HCEC 1CT (cell line): ENCODE measurements at places on chromosomes 11 and 22.

DNA sequence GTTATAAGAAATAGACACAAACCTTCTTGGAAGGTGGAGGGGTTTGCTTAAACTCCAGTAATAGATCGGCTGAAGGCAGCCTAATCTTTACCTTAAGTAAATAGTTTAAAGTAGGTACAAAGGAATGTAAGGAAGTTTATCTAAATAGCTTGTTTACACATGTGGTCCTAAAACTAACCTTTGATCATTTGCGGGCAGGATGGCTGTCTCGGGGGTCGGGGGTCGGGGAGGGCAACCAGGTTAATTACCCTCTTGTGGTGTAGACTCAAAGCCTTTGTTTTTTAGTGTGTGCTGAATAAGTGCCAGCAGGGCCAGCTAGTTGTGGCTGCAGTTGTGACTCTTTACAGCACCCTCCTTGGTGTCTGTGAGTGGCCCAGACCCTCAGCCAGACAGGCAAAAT is 256.9 kb upstream of the SESN3 start:
- no peak for DNase-seq

DNA sequence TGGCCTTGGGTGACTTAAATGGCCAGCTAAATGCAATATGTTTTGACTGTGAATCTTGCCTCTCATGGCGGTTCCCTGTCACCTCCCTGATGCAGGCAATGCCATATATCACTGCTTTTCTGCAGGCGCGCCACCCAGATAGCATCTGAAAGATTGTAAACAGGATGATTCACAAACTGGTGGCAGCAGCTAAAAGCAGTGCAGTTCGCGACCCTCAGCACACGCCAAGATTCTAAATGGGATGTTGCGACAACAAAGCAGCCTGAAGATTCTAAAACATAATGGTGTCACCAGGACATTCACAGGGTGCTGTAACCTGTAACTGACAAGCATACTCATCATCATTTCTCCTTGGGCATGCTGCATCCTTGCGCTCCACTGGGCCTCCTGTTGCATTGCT is 440.4 kb upstream of the CADM1 start:
- no peak for DNase-seq

DNA sequence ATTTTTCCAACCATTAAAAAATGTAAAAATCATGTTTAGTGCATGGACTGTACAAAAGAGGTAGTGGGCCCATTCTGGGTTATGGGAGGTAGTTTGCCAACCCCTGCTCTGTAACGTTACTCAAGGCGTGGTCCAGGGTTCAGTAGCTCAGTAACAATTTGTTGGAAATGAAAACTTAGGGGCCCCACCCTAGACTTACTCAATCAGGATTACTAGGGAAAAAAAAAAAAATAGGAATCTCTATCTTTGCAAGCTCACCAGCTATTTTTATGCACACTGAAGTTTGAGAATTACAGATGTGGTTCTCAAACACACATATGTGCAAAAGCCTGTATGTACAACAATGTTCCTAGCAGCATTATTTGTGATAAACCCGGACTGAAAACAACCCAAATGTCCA is 17.3 kb upstream of the LMO2 start:
- no peak for DNase-seq

- no peak for DNase-seq
Observed at GRCh38 chr22:27502327-27502726, 299.2 kb downstream of the MN1 start.

GRCh38 chr11:86291466-86292262 is 10.4 kb upstream of the HIKESHI start:
- DNase-seq: peak; percentile 60

DNA sequence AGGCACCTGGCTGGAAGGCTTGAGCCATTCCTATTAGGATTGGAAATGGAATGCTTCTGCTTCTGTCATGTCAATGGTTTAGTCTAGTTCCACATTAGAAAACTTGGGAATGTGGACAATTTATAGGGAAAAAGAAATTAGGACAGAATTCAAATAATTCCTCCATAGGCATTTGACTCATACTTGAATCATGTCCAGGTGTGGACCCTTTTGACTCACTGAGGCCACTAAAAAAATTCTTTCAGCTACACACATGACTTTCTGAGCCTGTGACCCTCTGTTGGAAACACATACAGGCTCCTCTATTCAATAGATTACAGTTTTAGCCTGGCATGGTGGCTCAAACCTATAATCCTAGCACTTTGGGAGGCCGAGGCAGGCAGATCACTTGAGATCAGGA is 100.5 kb downstream of the RASSF10 start:
- peak; percentile 56 for DNase-seq

GRCh38 chr11:116042146-116042545 is 537.9 kb upstream of the CADM1 start:
- no peak for DNase-seq

DNA sequence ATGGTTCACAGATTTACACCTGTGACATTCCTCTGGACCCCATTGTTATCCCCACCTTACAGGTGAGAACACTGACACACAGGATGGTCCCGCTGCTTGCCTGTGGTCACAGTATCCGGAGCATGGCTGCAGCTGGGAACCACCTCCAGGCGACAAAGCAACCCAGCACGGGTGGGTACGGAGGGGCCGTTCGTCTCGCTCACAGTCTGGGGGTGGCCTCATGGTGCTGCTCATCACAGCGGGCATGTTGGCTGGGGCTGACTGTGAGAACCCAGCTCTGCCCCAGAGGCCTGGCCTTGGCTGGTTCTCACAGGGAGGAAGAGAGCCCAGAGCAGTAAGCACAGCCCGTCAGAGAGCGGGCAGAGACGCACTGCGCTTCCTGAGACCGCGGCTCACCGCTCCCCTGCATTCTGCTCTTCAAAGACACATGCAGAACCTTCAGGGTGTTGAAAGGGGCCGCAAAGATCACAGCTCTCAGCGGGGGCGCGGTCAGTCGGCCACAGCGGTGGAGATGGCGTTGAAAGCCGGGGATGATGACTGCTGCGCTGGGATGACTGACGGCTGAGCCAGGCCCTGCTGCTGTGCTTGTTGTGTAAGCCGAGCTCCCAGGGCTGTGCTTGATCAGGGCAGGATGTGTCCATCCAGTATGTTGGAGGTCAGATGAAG is 423.0 kb downstream of the BRD1 start:
- no peak for DNase-seq

DNA sequence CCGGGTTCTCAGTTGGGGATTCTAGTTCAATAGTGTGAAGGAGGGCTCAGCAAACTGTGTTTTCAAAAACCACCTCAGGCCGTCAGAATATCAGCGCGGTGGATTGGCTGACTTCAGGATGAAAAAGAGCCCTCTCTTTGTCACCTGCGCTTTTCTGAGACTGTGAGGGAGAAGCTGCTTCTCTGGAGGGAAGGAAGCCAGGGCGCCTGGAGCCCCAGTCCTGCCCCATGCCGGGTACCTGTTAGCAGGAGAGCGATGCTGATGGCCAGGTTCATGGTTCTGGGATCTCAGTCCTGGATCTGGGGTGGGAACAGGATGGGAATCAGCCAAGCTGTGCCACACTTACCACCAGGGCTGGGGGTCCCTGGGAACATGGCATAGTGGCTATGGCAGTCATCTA is 2.3 kb downstream of the THY1 start:
- DNase-seq: no peak

- no peak for DNase-seq
Observed at GRCh38 chr11:40273192-40273732, 1186.2 kb downstream of the LRRC4C start.

DNA sequence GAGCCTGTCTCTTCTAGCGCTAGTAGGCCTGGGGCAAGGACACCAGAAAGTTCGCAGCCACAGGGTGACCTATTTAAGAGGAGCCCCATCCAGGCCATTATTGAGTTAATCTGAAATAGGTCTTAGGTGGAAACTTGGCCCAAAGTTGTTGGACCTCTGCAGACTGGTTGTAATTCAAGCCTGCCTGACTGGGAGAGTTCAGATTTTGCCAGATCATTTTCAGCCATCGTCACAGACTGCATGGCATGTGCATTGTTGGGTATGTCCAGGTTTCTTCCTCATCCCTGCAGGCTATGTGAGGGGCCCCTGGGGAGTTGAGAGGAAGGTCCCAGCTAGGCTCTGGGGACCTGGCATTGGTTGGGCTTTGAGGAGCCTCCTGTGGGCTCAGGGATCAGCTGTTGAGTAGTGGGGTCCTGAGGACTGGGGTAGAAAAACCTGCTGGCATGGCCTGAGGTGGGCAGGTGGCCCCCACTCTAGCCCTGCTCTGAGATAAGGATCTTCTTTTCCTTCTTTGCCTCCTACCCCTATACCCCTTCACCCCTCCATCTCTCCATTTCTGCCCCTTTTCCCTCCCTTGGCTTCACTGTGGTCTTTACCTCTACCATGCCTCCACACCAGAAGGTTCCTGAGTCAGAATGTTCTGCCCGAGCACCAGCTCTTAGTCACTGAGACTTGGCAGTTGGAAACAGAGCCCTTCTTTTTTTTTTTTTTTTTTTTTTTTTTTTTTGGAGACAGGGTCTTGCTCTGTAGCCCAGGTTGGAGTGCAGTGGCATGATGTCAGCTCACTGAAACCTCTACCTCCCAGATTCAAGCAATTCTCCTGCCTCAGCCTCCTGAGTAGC is 112.7 kb downstream of the MORC2 start:
- DNase-seq: no peak

DNA sequence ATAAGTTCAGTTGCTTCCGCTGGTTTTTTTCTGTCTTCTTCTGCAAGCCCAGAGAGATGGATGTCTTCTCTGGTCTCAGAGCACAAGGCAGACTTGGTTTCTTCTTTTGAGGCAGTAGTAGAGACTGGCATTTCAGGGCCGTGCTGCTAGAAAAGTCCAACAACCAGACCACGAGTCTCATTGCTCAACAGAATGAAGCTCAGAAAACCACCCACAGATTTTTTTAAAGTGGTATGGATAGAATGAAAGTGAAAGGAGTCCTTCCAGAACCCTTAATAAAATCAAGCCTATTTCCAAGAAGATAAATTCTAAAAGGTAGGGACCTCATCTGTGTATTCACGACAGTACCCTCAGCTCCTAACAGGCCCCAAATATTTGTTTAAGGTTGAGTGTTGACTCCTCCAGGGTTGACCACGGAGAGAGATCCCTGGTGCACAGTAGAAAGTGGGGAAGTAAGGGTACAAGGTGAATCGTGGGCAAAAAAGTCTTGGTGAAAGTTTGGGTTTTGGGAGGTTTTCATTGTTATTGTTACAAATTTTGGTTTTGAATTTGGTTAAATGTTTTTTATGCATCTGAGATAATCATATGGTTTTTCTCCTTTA is 43.6 kb upstream of the DDX6 start:
- no peak for DNase-seq

GRCh38 chr11:86138958-86139357 is 70.1 kb upstream of the PICALM start:
- no peak for DNase-seq

GRCh38 chr11:42490506-42490905 is 821.3 kb upstream of the API5 start:
- DNase-seq: no peak
